ENCODE measurements at places on chromosomes 12 and 14. TPM values are rescaled to one million over a fixed set of nuclear protein-coding genes. Genes with fewer than 3 reads are reported as not detected.

ACOT4 gene
- 1.9 TPM for total RNA-seq

NCOR2 gene
- 142 TPM for total RNA-seq

DDX55 gene
- total RNA-seq, result 30.7 TPM

LMO3 gene
- total RNA-seq, result not detected

RNFT2 gene
- total RNA-seq, result 2.3 TPM

RERG gene
- 0.30 TPM for total RNA-seq

PLEKHG7 gene
- not detected for total RNA-seq

ERBB3 gene
- 1.2 TPM for total RNA-seq

CPNE8 gene
- total RNA-seq, result 10.3 TPM

KRT83 gene
- 6.0 TPM for total RNA-seq

ALKBH1 gene
- total RNA-seq, result 14.9 TPM

CLEC4D gene
- total RNA-seq, result not detected

RAD9B gene
- total RNA-seq, result 0.22 TPM

EXOC5 gene
- total RNA-seq, result 39.7 TPM

C12orf54 gene
- not detected for total RNA-seq

FGD6 gene
- 10.6 TPM for total RNA-seq

OTOGL gene
- not detected for total RNA-seq

NFATC4 gene
- total RNA-seq, result 0.42 TPM

WNT1 gene
- total RNA-seq, result not detected

TSPAN8 gene
- total RNA-seq, result not detected

PARPBP gene
- 16.6 TPM for total RNA-seq

ASIC1 gene
- total RNA-seq, result 6.1 TPM

FAM181A gene
- not detected for total RNA-seq

PUS7L gene
- 2.9 TPM for total RNA-seq

CNTN1 gene
- 35.1 TPM for total RNA-seq

FZD10 gene
- total RNA-seq, result not detected

EIF2S3B gene
- total RNA-seq, result 0.77 TPM

CCDC184 gene
- 3.2 TPM for total RNA-seq

KLRG1 gene
- 0.94 TPM for total RNA-seq

CGRRF1 gene
- 20.1 TPM for total RNA-seq

OTUB2 gene
- 3.0 TPM for total RNA-seq

KRT78 gene
- total RNA-seq, result not detected

FOXG1 gene
- total RNA-seq, result 0.15 TPM

PLA2G1B gene
- total RNA-seq, result not detected

ORMDL2 gene
- 103 TPM for total RNA-seq

LRRK2 gene
- total RNA-seq, result 1.6 TPM

GPRC5D gene
- total RNA-seq, result not detected

GLIPR1L2 gene
- 0.09 TPM for total RNA-seq

SDS gene
- total RNA-seq, result 2.7 TPM
